ENCODE measurements at places on chromosomes 4 and X. TPM values are rescaled to one million over a fixed set of nuclear protein-coding genes. Genes with fewer than 3 reads are reported as not detected.
A peak's percentile ranks its signal among the peaks of the same experiment; 100 is the strongest.

DNA sequence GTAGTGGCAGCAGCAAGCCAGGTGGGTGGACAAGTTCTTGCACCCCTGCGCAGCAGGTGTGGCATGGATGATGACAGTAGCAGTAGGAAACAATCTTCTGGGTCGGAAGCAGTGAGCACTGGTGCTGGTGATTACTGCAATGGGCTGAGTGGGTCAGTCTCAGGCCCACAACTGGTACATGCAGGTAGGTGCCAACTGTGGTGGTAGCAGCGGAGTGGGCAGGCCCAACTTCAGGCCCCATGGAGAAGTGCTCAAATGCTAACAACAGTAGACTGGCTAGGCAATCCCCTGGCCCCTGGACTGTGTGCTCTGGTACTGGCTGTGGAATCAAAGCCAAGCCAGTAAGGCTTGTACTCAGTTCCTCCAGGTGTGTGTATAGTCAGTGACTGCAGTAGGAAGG is 413.7 kb downstream of the PDGFC start:
- no peak for DNase-seq

MGAT4D gene
- total RNA-seq, result not detected

DNA sequence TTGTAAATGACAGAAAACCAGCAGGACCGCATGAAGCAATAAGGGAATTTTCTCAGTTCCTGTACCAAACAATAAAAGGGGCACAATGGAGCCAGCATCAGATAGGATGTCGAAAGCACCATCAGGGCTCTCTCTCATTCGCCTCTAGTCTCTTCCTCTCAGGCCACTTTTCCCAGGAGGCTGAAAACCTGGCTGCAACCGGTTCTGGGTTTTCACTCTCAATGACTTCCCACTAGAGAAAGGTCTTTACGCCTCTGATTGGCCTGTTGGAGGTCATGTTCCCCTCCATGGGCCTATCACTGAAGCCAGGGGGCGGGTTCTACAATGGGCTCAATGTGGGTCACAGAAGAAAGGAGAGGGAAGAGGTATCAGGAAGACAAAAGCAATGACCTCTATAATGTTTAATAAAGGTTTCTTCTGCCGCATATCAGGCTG is 29.3 kb downstream of the ZNF827 start:
- DNase-seq, result no peak

GRCh38 chr4:71680706-71681105 is 103.2 kb downstream of the GC start:
- DNase-seq, result peak; percentile 51

GRCh38 chrX:108245462-108245861 is 153.9 kb downstream of the ATG4A start:
- DNase-seq, result no peak

CENPVL2 gene
- total RNA-seq, result 0.25 TPM

DNA sequence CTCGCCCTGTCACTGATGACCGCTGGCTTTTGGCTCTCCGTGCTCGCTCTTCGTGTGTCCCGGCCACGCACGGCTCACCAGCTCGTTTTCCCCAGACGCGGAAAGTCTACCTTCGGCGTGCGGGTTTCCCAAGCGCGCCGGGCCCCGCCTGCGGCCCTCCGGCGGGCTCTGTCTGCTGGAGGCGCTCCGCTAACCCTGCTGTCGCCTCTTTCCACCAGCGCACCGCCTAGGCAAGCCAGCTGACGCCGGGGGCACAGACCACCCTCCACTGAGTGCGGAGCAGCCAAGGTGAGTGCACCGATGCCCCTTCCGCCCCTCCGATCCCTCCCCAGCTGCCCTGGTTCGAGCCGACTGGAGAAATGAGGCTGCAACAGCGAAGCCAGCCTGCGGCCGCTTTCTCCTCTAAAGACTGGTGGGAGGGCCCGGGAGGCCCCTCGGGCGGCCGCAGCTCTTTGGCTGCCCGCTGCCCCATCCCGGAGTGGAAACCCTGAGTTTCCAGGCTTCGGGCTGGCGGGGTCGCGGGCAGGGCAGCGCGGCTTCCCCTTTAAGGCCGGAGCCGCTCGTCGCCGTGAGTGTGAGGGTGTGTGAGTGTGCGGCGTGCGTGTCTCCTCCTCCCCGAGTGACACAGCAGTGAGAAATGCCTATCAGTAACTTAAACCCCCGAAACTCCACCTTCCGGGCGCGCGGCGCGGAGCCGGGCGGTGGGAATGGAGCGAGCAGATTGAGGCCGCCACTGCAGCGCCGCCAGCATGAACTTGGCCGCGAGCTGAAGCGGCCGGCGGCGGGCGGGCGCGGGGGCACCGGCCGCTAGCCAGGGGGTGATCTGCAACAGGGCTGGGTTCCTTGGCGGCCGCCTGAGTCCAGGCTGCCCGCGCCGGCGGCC is at the start of gene MAMLD1:
Gene MAMLD1 (plus strand): TSS at position 719 of the 883 bp plus-strand sequence. CDS start 82,200 bp downstream, outside the sequence.
- peak; percentile 79 for DNase-seq

IBSP gene
- total RNA-seq, result not detected

DNA sequence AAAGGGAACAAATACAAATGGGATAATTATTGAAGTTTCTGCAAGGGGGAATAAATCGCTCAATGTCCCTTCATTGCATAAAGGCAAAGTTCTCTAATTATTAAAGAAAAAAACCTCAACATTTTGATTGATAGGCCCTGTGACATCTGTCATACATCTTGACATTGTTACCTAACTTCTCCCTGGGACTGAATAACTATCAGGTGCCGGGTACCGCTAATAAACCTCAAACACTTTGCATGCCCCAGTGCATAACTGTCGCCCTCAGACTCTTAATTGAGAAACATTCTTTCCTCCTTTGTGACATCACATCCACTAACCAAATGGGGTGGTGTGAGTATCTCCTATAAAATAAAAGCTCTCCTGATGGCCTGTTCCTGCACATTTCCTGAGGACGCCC is at the start of gene ADAM29:
Gene ADAM29 (plus strand): TSS at position 301 of the 400 bp plus-strand sequence. CDS start 57,168 bp downstream, outside the sequence.
- no peak for DNase-seq

NEUROG2 gene
- total RNA-seq, result not detected

DNA sequence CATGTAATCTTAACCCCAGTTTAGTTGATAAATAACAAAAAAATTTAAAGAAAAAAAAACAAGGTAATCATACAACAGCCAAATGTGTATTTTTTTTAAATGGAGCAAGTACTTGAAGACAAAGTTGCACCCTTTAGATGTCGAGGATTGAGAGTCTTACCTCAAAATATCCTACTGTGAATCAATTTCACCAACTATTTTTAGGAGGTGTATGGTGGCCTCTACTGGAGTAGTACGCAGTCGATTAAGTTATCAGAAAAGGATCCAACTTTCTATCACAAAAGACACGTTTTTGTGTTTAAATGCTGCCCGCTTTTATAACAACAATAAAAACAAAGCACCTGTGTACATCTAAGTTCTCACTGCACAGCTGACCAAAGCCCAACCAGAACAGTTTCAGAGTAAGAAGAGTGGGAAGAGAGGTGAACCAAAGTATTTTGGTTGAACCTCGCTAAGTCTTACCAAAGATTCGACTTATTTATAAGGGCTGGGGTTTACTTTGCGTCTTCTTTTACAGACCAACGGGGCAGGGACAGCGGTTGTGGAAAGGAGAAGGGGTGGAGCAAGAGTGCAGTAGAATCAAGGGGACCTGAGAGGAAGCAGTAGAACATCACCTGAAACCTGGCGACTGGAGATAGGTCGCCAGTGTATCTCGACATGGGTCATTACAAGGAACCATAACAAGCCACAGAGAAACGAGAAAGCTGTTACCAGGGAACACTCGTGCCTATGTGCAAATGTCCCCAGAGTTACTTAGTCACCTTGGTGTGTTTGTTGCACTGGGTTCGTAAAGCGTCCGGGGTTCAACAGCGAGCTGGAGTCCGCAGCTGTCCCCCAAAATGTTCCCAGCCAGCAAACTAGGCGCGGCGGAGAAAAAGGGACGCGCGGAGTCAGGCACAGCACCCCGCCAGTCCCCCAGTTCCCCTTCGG is 1.1 kb downstream of the RPS6KA6 start:
- DNase-seq, result no peak

DNA sequence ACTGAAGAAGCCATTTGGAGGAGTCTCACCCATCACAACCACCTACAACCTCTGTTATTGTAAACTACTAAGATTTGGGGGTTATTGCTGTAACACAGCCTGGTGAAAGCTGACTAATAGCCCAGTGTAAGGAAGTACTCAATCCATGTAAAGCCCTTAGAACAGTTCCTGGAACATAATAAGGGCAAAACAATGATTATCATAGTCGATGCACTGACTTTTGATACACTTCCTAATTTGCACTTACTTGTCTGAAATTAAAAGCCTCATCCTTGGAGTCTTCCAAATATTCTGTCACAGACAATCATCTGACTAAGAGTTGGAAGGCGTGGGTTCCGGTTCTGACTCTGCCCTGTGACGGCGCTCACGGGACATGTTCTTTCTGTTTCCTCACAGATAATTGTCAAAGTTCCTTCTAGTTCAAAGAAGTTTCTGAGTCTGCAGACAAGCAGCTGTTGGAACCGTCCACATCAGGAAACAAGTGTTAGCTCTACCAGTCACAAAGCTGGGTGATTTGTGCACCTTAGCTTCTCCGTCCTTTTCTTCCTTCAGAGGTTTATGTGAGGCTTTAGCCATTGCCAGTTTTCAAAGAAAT is 33.4 kb upstream of the RASGEF1B start:
- DNase-seq, result no peak

DNA sequence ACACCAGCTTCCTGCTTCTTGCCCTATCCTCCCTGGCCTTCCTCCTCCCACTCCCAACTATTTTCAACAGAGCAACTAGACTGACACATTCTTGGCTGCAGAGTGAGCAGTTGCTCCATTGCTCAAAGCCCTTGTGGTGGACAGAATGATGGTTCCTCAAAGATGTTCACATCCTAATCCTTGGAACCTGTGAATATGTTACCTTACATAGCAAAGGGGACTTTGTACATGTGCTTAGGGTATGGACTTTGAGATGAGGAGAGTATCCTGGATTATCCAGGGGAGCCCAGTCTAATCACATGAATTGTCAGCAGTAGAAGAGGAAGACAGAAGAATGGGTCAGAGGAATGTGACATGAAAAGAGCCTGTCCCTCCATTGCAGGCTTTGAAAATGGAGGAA is 24.9 kb upstream of the HOPX start:
- no peak for DNase-seq

DNA sequence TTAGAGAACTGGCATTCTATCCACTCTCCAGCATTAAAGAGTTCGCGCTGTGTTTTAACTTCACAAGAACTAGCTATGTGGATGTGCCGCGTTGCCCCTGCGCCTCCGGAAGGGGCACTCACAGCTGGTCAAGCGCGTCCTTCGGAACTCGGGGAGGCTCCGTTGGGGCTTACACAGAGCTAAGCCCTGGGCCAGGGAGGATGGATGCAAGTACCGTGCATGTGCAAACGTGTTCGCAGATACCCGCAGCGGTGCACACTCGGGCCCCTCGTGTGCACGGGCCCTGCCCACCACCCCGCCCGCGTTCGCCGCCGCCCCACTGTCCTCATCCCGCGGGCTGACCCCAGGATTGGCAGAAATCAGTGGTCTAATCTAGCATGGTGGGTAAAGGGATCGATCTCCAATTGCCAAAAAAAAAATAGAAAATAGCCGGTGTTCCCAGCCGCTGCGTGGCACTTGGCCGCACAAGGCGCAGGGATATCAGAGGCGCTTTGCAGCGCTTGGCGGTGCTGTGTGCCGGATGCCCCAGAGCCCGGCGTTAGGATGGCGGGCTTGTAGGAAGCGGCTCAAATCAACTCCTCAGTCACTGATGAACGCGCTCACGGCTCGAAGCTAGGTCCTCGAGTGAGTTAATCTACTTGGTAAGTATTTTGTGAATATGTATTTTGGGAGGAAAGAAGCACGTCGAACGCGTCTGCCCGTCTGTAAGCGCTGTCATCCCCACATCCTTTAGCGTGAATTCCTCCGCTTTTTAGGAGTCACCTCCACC is 989 bp upstream of the PCDH10 start:
- peak; percentile 70 for DNase-seq

MAGT1 gene
- total RNA-seq, result 95.6 TPM

XKRX gene
- not detected for total RNA-seq

- peak; percentile 49 for DNase-seq
These were observed 73.0 kb upstream of the SCOC start for GRCh38 chr4:140300271-140300970.

GRCh38 chr4:101678180-101678579 is 112.3 kb upstream of the BANK1 start:
- no peak for DNase-seq

GRCh38 chr4:9762823-9763475 is 18.5 kb upstream of the DRD5 start:
- DNase-seq, result peak; percentile 12

DNA sequence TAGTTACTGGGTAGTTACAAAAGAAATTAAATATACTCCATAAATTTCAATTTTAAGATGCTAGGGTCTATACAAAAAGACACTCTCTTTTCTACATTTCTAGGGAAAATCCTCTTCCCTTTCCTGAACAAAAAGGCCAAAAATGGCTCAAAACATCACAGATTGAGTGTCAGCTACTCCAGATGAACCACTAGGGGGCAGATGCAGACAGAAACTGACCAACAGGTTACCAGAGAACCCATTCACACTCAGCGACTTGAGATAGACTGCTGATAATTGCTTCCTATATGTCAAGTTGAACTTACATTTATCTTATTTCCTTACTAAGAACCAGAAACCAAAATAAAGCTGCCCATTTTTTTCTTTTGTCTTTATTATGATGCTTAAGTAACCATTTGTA is 83.4 kb upstream of the MID1IP1 start:
- no peak for DNase-seq

DNA sequence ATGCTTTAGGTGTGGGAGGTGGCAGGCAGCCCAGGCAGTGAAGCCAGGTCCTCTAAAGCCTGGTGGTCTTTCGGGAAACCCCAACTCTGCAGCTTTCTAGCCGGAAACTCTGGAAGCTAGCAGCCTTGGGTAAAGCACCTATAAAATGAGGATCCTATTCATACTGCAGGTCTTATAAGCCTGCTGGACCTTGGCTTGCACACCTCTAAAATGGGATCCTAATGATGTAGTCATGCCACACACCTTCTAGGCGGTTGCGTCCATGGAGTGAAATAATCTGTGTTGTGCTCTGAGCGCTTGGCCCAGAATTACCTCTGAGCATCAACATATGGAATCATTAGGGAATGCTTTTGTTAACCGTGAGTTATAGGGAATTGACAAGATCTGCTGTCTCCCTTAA is 36.0 kb upstream of the STS start:
- DNase-seq, result no peak

YIPF6 gene
- total RNA-seq, result 38.2 TPM

- no peak for DNase-seq
These were observed 30.4 kb upstream of the PAGE1 start for GRCh38 chrX:49725923-49726904.

GRCh38 chr4:128560754-128561495 is 248.6 kb upstream of the JADE1 start:
- DNase-seq, result no peak

GRCh38 chrX:11363069-11363594 is 69.9 kb downstream of the AMELX start:
- DNase-seq, result no peak

STAP1 gene
- not detected for total RNA-seq

GSX2 gene
- total RNA-seq, result 1.1 TPM
